Stimulated activated CD4-positive, alpha-beta T cell treated with anti-CD3 and anti-CD28 coated beads, Interleukin-1b, Interleukin-23, amount 100 ng/mL, for 1 hour (primary cell): ENCODE measurements at places on chromosomes 5 and 9.

DNA sequence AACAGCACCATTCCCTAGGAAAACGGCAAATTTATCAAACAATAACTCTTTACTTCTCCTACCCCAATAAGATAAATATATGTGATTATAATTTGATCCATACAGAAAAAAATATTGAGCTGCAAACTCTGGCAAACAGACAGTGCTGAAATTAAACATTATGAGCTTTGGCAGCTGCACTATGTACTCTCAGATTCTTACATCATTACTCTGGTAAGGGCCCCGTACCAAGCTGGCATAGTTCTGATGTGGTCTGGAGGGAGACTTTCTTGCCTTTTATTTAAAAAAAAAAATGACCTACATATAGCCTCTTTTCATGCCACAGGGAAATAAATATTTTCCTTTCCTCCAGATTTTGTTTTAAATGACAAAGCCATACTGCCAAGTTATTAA is 95.0 kb downstream of the NR6A1 start:
- no peak for DNase-seq

- no peak for DNase-seq
Observed at GRCh38 chr9:108099854-108100253, 610.3 kb upstream of the KLF4 start.

GRCh38 chr5:160970605-160971191 is 118.7 kb upstream of the ATP10B start:
- no peak for DNase-seq

DNA sequence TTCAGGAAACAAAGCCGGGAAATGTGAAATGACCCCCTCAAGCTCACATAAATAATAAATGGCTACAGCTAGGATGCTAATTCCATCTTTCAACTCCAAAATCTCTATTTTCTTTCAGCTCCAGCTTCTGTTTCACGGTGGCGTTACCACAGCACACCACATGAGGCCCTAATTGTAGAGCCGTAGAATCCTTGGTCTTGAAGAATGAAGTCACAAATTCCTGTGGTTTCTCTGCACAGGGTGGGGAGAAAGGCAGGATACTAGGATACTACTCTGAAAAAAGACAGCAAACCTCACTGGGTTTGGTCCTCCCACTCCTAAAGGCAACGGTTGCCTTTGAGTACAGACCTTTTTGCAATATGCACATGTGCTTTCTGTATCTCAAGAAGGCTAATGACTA is 13.9 kb upstream of the RARS1 start:
- DNase-seq: no peak

- DNase-seq: no peak
Observed at GRCh38 chr9:74322661-74323314, 174.3 kb upstream of the RORB start.

DNA sequence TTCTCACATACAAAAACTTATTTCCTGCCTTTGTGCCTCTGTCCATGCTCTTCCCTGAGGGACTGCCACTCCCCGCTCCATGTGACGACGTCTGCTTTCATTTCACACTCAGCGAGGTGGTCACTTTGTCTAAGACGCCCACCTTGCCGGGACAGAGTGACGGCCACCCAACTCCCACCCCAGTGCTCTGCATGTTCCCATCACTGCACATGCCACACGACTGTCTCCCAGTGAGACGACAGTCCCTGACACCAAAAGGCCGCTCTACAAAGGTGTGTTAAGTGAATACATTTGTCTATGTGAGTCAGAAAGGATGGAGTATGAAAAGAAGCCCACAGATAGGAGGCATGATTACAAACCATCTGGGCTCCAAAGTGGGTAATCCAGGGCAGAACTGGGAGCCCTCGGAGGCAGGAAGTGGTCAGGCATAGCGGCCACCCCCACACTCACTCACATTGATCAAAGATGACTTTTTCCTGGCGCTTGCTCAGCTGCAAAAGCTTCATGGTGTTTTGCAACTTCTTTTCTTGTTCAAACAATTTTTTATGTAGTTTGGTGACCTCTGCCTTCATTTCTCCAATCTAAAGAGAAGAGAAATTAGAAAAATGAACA is 185.8 kb downstream of the CDK5RAP2 start:
- DNase-seq: no peak

GRCh38 chr5:100694100-100694499 is 158.9 kb downstream of the FAM174A start:
- no peak for DNase-seq

DNA sequence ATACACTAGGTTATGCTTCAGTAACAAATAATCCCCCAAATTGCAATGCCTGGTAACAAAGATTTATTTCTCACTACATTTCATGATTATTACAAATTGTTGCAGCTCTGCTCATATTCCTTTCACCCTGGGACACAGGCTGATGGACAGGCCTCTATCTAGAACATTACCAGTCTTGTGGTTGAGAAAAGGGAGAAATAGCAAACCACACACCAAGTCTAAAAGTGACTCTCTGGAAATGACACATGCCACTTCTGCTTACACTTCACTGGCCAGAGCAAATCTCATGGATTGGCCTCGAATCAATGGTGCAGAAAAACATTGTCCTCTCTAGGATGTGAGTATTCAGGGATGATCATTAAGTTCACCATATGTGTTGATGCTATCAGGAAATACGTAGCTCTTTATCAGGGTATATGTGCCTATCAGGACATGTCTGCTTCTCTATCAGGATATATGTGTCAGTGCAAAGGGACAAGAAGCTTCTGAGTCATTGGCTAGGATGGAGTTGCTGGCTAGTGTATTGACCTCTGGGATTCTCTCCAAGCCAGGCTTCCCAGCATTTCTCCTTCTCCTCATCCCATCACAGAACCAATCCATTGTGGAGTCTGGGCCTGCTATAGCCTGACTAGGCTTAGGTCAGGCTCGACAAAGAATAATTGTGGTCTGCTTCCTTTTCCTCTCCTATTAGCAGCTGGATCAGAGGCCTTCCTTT is 91.1 kb upstream of the CEP78 start:
- no peak for DNase-seq

GRCh38 chr9:91735049-91735448 is 215.0 kb downstream of the ROR2 start:
- DNase-seq: no peak

- DNase-seq: no peak
Observed at GRCh38 chr5:143309661-143310431, 93.6 kb downstream of the NR3C1 start.

DNA sequence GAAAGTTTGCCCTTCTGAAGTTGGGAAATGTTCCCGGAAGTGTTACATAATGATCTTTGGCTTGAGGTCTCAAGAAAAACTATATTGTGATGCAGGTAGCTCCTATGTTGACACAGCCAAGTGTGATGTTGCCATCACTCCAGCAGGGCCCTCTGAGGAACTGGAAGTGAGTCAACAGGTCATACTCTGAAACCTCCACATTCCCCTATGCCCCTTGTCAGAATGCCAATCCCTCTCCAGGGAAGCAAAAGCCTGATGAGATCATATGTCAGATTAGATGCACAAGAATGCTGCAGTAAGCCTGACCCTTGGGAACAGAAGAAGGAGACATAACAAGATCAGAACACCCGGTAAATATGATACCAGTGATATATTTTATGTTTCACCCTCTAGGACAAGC is 66.8 kb upstream of the ITGA2 start:
- DNase-seq: no peak

GRCh38 chr9:137745541-137745991 is 126.8 kb downstream of the EHMT1 start:
- no peak for DNase-seq

DNA sequence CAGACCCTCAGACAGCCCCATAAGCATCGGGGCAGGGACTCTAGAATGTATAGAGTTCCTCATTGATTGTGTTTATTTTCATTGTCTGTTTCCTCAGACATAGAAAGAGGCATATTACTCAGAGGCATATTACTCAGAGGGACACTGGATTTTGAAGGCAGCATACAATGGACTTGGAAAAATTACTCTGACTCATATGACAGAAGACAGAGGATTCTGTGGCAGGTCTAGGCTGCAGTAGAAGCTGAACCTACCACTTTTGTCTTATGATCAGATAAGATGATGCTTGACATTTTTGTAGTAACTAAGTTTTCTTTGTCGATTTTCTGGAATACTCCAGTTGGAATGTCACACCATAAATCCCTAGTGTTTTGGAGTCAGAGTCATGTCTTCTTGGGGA is 105.2 kb downstream of the ST8SIA4 start:
- no peak for DNase-seq

DNA sequence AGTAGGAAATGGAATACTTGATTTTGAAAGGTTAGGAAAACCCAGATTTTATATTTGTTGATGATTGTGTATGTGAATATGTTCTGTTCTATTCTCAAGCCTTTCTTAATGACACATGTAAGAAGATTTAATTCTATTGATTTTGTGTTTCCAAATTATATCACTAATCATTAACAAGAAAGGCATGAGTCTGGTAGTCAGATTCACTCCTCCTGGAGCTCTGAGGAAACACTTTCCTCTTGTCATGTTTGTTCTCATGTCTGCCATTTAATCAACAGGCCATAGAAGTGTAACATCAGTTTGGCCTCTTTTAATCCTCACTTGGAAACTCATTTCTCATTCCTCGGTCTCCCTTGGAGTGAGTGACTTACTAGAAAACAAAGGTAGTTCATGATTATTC is 40.6 kb upstream of the F2R start:
- DNase-seq: no peak

- DNase-seq: no peak
Observed at GRCh38 chr9:127987103-127987614, 6.4 kb upstream of the EEIG1 start.

DNA sequence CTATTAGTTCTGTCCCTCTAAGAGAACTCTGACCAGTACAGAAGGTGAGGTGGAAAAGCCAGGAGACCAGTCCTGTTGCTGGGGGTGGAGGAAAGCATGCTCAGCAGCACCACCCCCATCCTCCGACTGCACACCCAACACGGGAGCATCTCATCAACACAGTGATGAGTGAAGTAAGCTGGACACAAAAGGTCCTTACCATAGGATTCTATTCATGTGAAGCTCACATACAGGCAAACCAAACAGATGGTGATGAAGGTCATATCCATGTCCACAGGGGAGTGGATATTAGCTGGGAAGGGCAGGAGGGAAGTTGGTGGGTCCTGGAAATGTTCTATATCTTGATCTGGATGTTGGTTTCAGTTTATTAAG is 14.8 kb upstream of the MARCHF6 start:
- DNase-seq: no peak

DNA sequence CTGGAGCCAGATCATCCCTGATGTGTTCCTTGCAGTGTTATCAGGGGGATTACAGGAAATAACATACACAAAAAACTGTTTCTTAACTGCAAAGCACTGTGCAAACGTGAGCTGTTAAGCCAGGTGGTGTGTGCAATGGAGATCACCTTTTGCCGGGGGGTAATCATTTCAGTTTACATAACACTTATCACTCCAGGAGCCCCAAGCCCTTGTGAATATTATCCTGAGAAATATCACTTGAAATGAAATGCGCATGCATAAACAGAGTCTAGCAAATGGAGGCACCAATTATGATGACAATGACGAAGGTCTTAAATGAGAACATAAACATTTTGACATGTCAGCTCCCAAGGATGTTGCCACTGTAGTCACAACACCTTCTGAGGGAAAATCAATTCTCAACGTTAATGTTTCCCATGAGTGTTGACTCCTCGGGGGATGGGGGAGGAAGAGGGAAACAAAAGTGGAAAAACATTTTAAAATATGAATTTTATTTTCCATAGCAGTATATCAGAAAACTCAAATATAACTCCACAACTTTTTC is 54.5 kb upstream of the RAD23B start:
- DNase-seq: no peak

- DNase-seq: no peak
Observed at GRCh38 chr5:131193106-131193505, 22.4 kb downstream of the LYRM7 start.

- DNase-seq: no peak
Observed at GRCh38 chr5:19853616-19854240, 134.3 kb downstream of the CDH18 start.

GRCh38 chr9:96172797-96173196 is 129.2 kb downstream of the HSD17B3 start:
- no peak for DNase-seq

DNA sequence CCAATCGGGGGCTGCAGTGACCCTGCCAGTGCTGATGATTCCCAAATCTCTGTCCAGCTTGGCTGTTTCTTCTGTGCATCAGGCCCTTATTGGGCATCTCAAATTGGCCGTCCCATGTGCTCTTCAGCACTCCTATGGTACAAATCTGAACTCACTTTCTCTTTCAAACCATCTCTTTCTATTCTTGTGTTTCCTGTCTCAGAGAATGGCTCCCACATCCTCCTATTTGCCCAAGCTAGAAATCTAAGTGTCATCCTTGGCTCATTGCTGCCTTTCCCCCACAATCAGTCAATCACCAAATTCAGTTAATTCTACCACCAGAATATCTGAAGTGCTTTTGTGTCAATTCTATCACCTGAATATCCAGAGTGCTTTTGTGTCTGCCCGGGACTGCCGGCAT is 336.6 kb downstream of the CWC27 start:
- no peak for DNase-seq

- DNase-seq: no peak
Observed at GRCh38 chr9:86807367-86807976, 139.8 kb downstream of the GAS1 start.

DNA sequence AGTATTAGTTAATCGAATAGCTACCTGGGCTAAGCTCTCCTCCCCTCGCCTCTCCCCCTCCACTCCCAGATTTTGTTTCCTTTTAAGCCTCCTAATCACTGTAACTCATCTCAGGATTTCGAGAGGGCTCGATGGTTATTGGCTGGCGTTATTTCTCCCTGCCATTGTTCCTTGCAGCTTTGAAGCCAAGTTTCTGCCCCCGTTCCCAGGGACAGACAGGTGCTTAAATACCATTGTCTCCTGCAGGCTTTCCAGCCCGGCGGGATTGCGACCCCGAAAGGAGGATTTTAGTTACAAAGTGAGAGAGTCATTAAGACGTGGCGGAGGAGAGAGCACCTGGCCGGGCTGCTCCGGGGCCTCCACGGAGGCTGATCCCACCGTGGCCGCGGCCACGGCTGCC is 46.2 kb downstream of the ASS1 start:
- no peak for DNase-seq

DNA sequence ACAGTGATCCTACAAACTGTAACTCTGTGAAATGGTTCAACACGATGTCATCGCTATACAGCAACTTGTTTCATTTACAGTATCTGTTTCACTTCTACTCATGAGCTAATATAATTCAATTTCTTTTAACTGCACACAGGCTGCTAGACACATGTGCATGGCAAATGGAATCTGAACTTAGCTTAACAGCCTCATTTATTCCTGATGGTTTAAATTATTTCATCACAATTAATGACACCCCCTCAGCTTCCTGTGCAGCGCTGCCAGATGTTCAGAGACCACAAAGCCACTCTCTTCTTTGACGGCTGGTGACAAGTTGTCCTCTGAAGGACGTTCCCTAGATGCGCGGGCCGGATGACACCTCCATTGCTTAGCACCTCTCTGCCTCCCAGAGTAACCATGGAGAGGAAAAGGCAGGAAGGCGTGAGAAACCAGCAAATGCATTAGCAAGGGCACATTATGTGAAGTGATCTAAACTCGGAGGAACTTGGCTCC is 191.1 kb downstream of the BNC2 start:
- no peak for DNase-seq

- DNase-seq: peak; percentile 49
Observed at GRCh38 chr9:136122425-136123383, 4.0 kb upstream of the TMEM250 start.

- no peak for DNase-seq
Observed at GRCh38 chr9:107919263-107919662, 429.7 kb upstream of the KLF4 start.

GRCh38 chr9:121736934-121737462 is 85.6 kb downstream of the DAB2IP start:
- no peak for DNase-seq

- DNase-seq: no peak
Observed at GRCh38 chr9:136534366-136534765, 11.5 kb downstream of the NOTCH1 start.
